Mucosa of gallbladder (tissue), 1 donor: ENCODE measurements at places on chromosomes 6 and 20. TPM values are rescaled to one million over a fixed set of nuclear protein-coding genes. Genes with fewer than 3 reads are reported as not detected.

- DNase-seq, result no peak
These were observed 49.2 kb downstream of the CDH26 start for GRCh38 chr20:60007464-60007863.

DNA sequence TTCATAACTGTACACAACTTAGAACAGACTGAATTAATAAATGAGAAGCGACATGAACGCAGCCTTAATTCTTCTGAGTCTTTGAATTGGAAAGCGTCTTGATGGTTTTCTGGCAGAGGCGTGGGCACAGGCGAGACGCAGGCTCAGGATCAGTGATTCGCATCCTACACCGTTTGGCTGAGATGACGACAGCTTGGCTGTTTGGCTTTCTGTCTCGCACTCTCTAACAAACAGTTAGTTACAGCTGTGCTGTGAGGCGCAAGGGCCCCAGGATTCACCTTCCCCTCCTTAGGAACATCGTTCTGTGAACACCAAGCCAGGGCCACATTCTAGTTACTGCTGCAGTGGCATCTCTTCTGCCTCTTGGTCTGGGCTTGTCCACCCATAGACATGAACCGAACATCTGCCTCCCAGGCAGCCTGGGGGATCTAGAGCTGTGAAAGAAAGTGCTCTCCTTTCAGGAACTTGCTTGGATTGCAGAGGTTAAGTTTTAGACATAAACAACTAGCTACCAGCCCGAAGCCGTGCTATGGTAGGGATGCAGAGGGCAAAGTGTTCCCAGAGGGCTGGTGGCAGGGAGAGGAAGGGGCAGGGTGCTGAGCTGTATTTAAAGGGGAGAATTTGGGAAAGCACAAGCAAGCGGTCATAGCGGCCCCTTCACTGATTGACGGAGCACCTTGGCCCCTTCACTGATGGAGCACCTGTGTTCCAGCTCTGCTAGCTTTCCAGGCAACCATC lies 49.6 kb downstream of the TCP11 start:
- no peak for DNase-seq

- DNase-seq, result no peak
These were observed 31.8 kb downstream of the CTCFL start for GRCh38 chr20:57493091-57493615.

GRCh38 chr6:11040134-11040533 lies 4.0 kb downstream of the ELOVL2 start:
- DNase-seq, result no peak

GRCh38 chr6:74409447-74409846 lies 713.4 kb downstream of the CD109 start:
- DNase-seq, result no peak

DNA sequence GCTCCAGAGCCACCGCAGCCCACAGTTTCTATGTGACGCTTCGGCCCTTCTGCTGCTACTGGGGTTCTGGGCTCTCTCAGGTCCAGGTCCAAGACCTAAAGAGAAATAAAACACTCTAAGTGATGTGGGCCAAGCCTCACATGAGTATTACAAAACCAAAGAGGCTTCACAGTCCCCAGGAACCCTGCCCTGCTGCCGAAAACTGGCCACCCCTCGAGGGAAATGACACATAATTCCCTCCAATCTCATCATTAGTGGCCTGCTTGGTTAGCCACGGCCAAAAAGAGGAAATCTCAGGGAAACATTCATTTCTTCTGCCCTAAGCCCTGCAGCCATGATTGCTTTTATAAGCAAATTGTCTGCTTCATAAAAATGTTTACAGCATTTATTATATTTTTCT lies 32.5 kb downstream of the DLL1 start:
- no peak for DNase-seq

DNA sequence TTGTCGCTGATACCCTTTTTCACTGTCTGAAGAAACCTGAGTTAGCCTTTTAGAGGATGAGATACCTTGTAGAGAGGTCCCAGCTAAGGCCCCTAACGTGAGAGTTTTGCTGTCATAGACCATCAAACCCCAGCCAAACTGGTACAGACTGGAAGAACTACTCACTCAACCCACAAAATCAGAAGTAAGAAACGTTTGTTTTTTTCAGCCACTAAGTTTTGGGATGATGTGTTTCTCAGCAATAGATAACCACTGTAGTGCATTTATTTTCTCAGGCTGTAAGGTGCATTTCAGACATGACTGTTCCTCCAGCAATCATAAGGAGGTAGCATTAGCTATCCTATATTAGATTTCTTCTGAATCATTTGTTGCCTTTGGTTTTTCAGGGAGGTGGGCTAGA lies 407.3 kb upstream of the FLRT3 start:
- DNase-seq, result no peak

DNA sequence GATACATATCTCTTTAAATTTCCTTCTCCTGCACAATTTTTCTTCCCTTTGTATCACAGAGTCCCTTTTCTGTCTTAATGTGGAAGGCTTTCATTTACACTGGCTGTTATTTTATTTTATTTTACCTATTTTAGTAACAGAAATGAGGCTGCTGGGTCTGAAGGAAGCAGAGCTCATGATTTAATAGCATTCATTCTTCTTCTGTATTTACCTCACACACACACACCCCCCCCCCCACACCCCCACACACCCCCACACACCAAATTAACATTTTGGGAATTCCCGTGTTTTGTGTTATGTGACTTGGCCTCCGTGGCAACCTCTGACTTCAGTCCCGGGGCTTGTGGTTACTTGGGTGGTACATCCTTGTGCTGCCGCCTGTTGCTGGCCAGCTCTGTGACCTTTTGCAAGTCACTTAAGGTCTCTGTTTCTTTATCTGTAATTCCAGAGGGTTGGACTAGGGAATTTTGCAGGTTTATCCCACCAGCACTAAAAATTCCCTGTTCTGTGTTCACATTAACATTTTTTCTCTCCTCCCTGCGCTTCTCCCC lies 108.8 kb downstream of the TIAM2 start:
- DNase-seq, result no peak

DNA sequence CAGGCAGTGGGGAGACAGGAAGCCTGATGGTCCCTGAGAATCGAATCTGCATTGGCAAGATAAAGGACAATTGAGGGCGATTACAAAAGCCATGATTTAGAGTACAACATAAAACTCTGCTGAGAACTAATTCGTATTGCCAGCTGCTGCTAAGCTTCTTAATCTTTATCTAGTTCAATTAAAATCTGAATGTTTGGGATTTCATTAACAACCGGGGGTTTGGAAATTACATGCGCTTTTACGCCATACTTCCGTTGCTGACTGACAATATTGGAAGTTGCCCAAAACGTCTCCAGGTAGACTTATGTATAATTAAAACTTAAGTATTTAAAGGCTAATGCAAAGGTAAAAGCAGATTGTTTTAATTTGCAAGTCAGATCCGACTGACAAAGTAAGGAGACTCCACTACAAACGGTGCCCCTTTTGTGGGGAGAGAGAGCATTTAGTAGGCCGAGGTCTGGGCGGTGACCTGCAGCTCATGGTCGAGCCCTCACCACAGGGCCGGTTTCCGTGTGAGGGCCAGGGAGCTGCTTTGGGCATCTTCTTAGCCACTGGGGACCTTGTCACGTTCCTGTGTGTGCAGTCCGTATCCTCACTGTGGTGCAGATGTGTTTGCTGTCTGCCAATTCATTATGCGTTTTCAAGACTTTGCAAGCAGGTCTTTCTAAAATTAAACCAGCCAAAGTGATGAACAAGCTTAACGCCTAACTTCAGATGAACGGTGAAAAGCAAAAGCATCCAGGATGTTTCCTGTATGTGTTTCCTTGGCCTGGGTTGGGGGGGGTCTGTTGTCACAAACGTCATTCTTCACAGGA lies 49.9 kb downstream of the CDH4 start:
- DNase-seq, result no peak

DNA sequence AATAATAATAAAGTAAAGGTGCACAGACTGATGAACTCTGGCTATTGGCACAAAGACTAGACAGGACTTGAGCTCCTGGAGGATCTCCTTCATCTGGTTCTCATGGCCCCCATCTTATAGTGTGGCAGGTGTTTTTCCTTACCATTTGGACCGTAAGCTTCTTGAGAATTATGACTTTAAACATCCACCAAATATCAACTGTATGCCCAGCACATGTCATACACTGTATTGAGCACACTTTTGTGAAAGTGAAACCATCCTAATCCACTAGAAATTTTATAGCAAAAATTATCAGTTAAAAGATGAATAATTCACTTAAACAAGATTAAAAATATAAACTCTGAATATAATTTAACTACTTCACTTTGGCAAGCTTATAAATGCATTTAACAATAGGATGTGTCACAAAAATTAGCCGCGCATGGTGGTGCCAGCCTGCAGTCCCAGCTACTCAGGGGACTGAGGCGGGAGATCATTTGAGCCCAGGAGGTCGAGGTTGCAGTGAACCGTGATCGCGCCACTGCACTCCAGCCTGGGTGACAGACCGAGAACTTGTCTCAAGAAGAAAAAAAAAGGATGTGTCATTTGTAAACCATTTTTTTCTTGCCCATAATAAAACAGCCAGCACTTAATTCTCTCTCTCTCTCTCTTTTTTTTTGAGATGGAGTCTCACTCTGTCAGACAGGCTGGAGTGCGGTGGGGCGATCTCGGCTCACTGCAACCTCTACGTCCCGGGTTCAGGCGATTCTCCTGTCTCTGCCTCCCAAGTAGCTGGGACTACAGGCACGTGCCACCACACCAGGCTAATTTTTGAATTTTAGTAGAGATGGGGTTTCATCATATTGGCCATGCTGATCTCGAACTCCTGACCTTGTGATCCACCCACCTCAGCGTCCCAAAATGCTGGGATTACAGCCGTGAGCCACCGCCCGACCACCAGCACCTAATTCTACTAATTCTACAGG lies 9.1 kb downstream of the HIVEP2 start:
- no peak for DNase-seq

GRCh38 chr6:43990627-43991619 lies 136.3 kb downstream of the MRPL14 start:
- peak; percentile 62 for DNase-seq

DNA sequence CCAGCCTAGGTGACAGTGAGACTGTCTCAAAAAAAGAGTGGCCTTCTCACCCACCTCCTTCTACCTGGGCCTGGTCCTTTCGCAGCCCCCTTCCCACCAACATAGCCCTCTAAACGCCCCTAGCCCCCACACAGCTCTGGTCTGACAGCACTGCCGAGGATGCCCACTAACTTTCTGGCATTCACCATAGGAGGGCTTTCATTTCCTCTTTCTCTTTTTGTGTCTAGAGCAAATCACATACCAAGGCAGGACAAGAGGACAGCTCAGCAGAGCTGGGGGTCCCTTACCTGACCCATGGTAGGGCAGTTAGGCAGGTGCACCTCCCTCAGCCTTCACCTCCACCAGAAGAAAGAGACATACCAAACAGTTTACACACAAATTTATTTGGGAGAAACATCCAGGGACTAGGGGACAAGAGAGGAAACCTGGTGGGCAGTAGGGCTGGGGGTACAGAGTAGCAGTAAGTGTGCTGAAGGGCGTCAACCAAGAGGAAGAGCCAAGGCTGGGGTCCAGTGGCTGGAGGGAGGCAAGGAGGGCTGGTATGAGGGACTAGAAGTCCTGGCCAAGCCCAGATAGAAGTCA lies 4.5 kb downstream of the LY6G5C start:
- no peak for DNase-seq

- no peak for DNase-seq
These were observed 678.6 kb upstream of the CITED2 start for GRCh38 chr6:140052736-140053729.

DNA sequence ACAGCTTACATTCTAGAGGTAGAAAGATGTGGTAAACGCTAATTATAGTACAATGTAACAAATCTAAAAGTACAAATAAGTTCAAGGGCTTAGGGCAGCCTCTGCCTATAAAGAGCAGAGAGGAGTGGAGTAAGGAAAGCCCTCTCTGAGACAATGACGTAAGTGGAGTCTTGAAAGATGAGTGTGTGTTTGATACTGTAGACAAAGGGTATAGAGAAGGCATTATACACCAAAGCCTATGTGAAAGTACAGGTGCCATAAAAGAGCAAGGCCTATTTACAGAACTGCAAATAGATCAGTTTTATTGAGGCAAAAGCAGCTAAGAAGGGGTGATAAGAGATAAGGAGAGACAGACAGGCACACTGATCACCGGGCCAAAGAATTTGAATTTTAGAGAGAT lies 10.9 kb downstream of the GOPC start:
- DNase-seq, result no peak

DNA sequence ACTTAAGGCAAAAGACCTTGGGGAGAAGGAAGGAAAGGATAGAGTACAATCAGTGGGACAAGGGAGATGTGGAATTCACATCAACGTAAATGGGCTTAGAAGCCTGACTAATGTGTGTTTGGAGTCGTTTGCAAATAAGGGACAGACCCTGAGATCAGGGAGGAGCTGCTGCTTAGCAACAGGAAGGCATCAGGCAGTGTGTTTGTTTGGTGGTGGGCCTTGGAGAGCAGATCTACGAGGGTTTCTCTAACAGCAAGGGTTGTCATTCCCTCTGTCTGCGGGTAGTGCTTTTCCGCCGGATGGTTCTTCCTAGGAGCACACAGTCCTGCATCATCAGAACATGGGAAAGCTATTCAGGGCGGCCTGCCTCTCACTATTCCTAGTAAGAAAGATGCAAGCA lies 40.4 kb downstream of the C6orf118 start:
- no peak for DNase-seq

DNA sequence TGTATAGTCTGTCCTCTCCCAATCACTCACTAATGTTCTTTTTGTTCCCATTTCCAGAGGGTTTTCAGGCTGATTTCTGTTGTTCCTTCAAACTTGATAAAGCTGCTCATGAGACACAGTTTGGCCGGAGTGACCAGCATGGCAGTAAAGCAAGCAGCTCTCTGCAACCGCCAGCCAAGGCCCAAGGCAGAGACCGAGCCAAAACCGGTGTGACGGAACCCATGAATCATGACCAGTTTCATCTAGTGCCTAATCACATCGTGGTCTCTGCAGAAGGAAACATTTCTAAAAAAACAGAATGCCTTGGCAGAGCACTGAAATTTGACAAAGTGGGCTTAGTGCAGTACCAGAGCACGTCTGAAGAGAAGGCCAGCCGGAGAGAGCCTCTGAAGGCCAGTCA lies 14.8 kb upstream of the RPL7L1 start:
- no peak for DNase-seq

GRCh38 chr6:139037490-139037889 lies 8.9 kb downstream of the ABRACL start:
- no peak for DNase-seq

RAET1E gene
- 0.23 TPM for total RNA-seq

COL12A1 gene
- 46.8 TPM for total RNA-seq

QRSL1 gene
- 12.2 TPM for total RNA-seq

FAM50B gene
- 24.8 TPM for total RNA-seq

ANKRD66 gene
- not detected for total RNA-seq

KCNQ5 gene
- 2.3 TPM for total RNA-seq

PEX6 gene
- total RNA-seq, result 53.0 TPM

EYA2 gene
- total RNA-seq, result 2.1 TPM
